HepG2 (cell line): ENCODE measurements at places on chromosomes 7 and 10. TPM values are rescaled to one million over a fixed set of nuclear protein-coding genes. Genes with fewer than 3 reads are reported as not detected.

- no peak for DNase-seq
Observed at GRCh38 chr10:22750131-22750530, 35.8 kb upstream of the PIP4K2A start.

DNA sequence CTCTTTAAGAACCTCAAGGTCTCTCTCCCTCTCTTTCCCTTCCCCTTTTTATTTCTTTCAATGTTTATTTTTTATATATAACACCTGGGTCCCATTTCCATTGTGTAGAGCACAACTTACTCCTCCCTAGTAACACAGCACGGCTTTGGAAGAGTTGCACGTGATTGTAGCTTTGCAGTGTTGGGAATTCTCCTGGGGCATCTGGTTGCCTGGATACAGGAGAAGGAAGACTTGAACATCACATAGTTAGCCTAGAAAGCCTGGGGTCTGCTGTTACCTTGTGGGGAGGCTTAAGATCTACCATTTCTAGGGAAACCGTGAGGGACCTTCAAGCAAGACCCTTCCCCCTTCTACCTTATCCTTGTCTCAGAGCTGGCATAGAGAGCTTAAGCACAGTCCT, 41.1 kb upstream of the NFKB2 start:
- DNase-seq, result no peak

- no peak for DNase-seq
Observed at GRCh38 chr10:48274636-48275035, at the start of gene FRMPD2. TSS of gene FRMPD2 (minus strand) at chr10:48274696. CDS start at chr10:48274567, 129 bp downstream.

DNA sequence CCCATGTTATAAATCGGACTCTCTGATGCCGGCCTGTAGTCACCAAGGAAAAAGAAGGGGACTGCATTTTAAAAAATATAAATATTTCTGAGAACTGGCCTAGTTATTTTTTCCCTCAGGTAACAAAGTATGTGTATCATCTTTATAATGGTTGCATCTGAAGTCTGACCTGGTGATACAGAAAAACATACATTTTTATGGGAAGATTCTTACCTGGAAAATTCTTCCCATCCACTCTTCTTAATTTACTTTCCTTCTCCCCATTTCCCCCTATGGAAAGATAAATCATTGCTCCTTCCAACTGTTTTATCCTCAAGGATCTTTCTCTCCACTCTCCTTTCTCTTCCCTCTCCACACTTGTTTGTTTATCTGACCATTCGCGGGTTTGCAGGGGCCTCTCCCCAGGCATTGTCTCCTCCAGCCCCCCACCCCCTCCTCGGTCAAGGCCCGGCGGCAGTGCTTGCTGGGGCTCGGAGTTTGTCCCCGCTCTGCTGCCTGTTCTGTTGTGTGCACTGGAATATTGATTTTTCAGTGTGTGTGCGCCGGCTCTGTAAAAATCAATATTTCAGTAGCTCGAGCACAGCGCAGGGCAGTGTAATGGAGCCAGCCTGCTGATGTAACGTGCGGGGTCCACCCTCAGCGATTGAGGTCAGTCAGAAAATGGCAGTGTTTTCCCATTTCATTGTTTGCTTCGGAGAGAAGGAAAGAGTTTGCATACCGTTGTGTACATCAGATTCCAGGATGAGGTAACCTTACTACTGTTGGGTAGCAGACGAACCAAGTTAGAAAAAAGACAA, 199.5 kb upstream of the NFE2L3 start:
- peak; percentile 93 for DNase-seq

The OTUD1 gene
- total RNA-seq, result 1.2 and 1.3 TPM in 2 replicates

The PDZD7 gene
- 0.60 and 0.73 TPM in 2 replicates for total RNA-seq

GRCh38 chr7:118372530-118372929, 148.0 kb downstream of the ANKRD7 start:
- no peak for DNase-seq

DNA sequence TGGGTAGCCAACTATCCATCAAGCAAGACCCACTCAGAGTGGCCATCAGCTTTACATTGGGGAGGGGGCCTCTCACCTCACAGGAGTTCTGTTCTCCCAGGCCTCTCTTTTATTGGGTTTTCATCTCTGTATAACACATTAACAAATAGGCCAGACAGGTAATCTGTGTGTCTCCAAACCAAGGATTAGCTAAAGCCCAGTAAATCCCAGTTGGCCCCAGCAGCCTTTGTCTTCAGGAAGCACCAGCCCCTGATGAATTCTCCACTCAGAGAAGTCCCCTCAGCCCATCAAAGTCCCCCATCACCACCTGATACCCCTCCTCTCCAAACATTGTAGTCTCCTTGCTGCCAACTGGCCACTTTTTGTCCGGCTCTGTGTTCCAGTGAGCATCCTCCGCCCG, 16.9 kb upstream of the SLF2 start:
- no peak for DNase-seq

The RELN gene
- 215 and 332 TPM in 2 replicates for total RNA-seq

DNA sequence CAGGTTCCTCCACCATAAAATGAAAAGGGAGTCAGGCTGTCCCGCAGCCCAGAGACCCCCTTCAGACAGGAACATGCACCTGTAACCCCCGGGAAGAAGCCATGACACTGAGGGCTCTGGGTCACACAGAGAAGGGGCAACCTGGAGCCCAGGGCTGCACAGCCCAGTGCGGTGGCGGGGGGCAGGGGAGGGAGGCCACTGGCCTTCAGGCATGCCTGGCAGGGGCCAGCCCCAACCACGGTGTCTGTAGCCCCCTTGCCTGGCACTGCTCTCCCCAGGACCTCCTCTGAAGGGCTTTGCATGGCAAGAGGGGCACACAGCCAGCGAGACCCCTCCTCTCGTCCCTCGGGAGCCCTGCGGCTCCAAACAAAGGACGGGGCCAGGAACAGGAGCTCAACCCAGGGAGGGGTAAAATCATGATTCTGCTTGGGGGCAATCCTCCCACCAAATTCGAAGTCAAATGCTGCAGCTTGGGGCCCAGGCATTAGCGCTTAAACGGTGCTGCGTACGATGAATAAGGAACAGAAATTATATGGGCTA, 235.1 kb downstream of the MAD1L1 start:
- DNase-seq, result no peak

GRCh38 chr10:6689036-6689435, 109.0 kb upstream of the PRKCQ start:
- DNase-seq, result no peak

DNA sequence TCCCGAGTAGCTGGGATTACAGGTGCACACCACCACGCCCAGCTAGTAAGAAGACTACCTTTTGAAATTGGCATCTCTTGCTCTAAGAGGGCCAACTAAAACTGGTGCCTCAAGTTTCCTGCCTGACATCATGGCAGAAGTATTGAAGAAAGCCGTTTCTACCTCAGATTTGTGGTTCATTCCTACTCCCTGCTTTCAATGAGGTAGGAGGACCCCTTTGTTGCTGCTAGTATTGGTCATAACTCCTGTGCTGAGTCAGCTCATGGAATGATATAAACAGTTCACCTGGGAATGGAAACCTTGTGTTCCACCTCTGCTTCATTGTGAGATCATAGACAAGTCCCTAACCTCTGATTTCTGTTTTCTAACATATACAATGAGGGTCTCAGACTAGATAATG, 82.8 kb downstream of the CDK6 start:
- no peak for DNase-seq

The TUBB8 gene
- 0.24 and 0.31 TPM in 2 replicates for total RNA-seq

DNA sequence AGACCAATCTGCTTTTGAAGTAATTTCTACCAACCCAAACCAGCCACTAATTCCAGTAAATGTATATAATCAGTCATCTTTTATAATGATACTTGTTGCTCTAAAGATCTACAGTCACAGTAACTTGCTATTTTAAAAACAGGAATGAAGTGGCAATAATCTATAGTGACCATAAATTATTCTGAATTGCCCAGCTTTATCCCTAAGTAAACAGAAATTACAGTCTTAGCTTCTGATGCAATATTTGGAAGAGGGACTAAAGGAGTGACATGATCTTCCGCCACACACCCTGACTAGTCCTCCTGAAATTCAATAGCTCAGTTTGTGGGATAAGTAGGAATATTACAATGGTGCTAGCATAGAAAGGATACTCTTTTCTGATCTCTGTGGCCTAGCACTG, 96.1 kb downstream of the ATE1 start:
- DNase-seq, result no peak

The CPXM2 gene
- not detected in 2 replicates for total RNA-seq

The SLC26A4 gene
- 0.11 TPM in 1 of 2 replicates, not detected in the other for total RNA-seq

GRCh38 chr7:116588225-116588624, 63.4 kb downstream of the CAV1 start:
- no peak for DNase-seq

The SLC26A5 gene
- 0.11 TPM in 1 of 2 replicates, not detected in the other for total RNA-seq

GRCh38 chr10:104056619-104057273, 28.9 kb downstream of the COL17A1 start:
- DNase-seq, result no peak

The SCIN gene
- not detected in 2 replicates for total RNA-seq

DNA sequence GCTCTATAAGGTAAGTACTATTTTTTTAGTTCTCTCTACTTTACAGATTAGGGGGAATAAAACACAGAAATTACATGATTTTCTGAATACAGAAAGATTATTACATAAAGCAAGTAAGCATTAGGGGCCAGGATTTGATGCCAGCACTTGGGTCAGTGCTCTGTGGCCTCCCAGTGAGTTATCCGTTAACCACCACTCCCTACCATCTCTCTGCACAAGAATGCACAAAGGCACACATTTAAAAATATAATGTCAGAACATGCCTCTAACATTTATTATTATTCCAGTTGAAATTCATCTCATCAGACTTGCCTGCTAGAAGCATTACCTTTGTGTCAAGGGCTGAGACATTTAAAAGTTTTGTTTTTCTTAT, 59.0 kb downstream of the MET start:
- DNase-seq, result no peak

The GIGYF1 gene
- 6.4 and 16.1 TPM in 2 replicates for total RNA-seq

GRCh38 chr7:72309476-72309875, 102.7 kb downstream of the CALN1 start:
- DNase-seq, result no peak

The PNLIP gene
- total RNA-seq, result not detected in 2 replicates
